ENCODE measurements at places on chromosomes 5 and 9. TPM values are rescaled to one million over a fixed set of nuclear protein-coding genes. Genes with fewer than 3 reads are reported as not detected.

NOXA1 gene
- 4.1 TPM for total RNA-seq

DNA sequence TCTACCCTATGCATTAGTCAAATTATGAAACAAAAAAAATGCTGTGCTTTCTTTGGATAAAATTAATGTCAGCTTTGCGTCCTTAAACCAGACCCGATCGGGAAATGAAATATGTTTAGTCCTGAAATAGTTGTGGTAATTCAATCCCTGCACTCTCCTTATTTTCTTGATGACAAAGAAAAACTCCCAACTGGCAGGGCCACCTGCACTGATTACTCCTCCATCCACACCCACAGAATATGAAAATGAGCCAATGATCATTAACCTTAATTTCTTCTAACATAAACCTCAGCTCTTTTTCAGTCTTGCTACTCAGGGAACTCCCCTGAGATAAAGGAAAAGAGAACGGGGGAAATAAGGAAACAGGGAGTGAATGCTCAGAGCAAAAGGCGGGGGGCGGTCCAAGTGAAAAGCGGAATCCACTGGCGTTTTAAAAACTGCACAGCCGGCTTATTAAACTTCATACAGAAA is 245.3 kb downstream of the BNC2 start:
- no peaks in the 10 kb centered on the region for H3K4me1 ChIP-seq
- no peaks in the 10 kb centered on the region for H3K36me3 ChIP-seq
- H3K27ac ChIP-seq, result no peak overlapping the region
- no peak overlapping the region for H3K4me3 ChIP-seq
- DNase-seq, result no peak

DNA sequence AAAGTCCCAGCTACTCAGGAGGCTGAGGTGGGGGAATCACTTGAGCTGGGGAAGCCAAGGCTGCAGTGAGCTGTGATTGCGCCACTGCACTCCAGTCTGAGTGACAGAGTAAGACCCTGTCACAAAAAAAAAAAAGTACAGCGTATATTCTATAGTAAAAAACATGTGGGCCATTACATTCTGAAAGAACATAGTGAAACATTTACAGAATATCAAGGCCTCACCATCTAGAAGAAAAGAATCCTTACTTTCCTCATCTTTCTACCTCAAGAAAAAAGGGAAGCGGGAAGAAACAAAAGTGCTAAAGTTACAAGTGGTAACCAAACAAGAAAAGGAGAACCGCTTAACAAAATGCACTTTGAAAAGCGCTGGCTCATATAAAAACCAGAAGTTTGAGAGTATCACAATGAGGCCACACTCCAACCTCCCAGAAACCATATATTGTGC is 5.7 kb upstream of the SYK start:
- H3K4me3 ChIP-seq, result no peak overlapping the region
- H3K27ac ChIP-seq, result no peak overlapping the region
- H3K4me1 ChIP-seq, result peaks cover 33% of the 10 kb centered on the region
- DNase-seq, result no peak
- no peaks in the 10 kb centered on the region for H3K36me3 ChIP-seq
- peaks cover 35% of the 10 kb centered on the region for H3K27me3 ChIP-seq

- no peak for DNase-seq
- H3K27ac ChIP-seq, result peak overlapping the region; percentile 86
- H3K4me3 ChIP-seq, result peak overlapping the region; percentile 93
- no peaks in the 10 kb centered on the region for H3K36me3 ChIP-seq
- H3K4me1 ChIP-seq, result peaks cover 20% of the 10 kb centered on the region
Measured at GRCh38 chr9:34636791-34637355, 714 bp downstream of the SIGMAR1 start.

All from naive thymus-derived CD8-positive, alpha-beta T cell (primary cell).